ENCODE measurements at places on chromosomes 5 and 9.

DNA sequence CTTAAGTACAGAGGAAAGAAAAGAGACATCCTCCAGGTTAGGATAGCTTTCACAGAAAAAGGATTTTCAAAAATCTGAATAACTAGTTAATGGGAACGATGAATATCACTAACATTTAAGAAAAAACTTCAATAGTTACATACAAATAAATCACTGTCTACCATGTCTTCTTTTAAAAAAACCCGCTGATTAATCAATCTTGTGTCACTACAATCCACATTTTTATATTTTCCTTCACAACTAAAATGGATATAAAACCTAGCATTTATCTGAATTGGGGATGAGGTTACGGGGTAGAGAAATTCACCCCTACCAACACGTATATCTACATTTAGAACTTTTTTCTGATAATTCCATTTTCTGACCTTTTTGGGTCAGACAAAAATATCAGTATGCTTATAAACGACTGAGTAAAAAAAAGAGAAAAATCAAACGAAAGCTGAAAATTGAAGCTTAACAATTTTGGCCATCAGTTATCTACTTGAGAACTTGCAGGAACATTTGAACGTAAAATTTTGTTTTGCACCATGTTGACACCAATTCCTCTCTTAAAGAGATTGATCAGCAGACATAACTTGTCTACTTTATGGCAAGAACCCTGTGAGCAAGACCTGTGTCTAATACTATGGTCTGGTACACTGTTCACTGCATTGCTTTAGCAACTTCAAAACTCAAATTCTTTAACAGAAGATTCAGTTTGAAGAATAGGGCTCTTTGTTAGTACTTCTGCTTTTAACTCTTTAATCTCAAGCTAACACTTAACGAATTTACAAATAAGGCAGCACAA lies 4.8 kb downstream of the NR3C1 start:
- no peak for DNase-seq

DNA sequence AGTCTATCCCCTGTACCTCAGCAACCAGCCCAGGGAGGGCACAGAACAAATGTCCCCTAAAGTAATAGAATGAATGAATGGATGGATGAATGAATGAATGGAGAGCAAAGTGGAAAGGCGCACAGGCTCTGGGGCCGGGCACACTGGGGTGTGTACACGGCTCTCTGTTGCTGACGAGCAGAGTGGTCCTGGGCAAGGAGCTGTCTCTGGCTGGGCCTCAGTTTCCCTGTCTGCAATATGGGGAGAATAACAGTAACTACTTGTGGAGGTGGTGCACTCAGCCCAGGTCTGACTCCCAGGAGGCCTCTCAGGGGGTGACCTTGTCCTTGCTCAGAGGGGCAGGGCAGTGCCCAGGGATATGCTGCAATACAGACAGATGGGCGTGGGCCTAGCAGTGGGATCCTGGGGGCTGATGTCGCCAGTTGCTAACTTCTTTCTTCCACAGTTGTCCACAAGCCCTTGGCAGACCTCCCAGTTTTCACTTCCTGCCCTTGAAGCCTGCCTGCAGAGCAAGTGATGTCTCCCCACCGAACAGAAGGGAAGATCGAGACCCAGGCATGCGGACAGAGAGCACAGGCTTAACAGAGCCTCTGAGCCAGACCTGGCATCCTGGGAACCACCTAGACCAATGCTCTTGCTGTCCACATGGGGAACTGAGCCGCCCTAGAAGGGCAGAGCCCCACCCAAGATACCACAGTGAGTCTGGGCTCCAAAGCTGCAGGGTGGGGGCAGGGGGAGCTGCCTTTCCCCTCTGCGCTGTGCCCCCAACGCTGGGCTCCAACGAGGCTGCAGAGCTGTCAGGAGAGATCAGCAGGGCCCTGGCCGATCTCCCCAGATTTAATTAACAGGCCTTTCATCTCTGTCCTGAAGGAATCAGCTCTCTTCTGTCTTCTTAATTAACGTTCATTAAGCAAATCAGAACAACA lies 13.6 kb upstream of the LAMC3 start:
- no peak for DNase-seq

- DNase-seq, result no peak
Measured at GRCh38 chr5:178104492-178104891, 8.8 kb upstream of the N4BP3 start.

DNA sequence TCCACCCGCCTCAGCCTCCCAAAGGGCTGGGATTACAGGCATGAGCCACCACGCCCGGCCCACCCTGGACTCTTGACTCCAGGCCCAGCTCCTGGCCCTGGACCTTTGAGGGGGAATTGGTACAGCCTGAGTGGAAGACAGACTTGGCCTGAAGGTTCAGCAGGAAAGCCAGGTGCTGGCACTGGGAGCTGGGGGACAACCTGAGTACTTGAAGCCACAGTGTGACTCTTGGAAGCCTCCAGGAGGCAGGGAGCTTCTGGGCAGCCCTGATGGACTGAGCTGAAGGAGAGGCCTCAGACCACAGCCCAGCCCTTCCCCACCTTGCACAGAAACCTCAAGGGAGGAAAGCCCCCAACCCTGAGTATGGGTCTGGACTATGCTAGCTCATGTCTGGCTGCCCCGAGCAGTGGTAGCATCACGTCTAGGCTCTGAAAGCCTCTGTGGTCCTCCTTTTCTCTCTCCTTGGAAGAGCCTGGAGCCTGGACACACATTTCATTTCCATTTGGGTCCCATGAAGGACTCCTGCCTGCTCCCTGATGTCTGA lies 54.1 kb downstream of the RASGEF1C start:
- no peak for DNase-seq

DNA sequence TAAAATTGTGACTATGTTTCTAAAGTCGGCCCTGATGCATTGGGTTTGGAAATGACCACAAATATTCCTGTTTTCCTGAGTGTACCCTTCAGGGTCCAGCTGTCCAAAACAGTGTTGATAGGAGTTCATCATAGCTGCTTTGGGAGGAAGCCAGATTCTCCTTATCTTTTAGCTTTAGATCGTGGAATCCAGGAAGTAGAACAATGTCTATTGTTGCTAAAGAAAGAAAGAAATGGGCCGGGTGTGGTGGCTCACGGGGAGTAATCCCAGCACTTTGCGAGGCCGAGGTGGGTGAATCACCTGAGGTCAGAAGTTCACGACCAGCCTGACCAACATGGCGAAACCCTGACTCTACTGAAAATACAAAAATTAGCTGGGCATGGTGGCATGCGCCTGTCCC lies 9.5 kb downstream of the CAVIN4 start:
- no peak for DNase-seq

DNA sequence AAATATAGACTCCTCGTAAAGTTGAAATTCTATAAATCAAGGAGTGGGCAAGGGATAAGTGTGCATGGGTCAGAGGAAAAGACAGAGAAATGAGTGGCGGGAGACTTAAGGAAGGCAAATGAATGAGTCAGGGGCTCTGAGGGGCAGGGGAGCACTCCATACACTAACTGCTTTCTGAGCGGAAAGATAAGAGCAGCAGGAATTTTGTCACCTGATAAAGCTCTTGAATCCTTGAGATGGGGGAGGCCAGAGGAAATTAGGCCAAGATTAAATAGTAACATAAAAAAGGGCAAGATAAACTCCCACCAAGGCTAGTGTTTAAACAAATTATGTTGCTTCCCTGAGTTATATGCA lies 191.0 kb upstream of the S1PR3 start:
- DNase-seq, result no peak

- DNase-seq, result peak; percentile 33
Measured at GRCh38 chr9:74960561-74960960, 7.8 kb upstream of the C9orf40 start.

DNA sequence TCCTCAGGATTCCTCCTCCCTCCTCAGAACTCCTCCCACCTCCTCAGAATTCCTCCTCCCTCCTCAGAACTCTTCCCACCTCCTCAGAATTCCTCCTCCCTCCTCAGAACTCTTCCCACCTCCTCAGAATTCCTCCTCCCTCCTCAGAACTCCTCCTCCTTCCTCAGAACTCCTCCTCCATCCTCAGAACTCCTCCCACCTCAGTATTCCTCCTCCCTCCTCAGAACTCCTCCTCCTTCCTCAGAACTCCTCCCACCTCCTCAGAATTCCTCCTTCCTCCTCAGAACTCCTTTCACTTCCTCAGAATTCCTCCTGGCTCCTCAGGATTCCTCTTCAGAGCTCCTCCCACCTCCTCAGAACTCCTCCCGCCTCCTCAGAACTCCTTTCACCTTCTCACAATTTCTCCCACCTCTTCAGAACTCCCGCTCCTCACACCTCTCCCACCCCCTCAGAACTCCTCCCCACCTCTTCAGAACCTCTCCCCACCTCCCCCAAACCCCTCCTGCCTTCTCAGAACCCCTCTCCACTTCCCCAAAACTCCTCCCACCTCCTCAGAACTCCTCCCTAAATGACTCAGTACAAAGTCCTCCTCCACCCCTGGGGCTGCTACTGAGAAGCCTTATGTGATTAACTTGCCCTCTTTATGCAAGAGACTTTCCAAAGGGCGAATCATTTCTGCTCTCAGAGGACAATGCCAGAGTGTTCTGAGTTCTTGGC lies 23.2 kb downstream of the SLC46A2 start:
- DNase-seq, result peak; percentile 68

- no peak for DNase-seq
Measured at GRCh38 chr5:148259288-148259687, 9.3 kb upstream of the SPINK13 start.

DNA sequence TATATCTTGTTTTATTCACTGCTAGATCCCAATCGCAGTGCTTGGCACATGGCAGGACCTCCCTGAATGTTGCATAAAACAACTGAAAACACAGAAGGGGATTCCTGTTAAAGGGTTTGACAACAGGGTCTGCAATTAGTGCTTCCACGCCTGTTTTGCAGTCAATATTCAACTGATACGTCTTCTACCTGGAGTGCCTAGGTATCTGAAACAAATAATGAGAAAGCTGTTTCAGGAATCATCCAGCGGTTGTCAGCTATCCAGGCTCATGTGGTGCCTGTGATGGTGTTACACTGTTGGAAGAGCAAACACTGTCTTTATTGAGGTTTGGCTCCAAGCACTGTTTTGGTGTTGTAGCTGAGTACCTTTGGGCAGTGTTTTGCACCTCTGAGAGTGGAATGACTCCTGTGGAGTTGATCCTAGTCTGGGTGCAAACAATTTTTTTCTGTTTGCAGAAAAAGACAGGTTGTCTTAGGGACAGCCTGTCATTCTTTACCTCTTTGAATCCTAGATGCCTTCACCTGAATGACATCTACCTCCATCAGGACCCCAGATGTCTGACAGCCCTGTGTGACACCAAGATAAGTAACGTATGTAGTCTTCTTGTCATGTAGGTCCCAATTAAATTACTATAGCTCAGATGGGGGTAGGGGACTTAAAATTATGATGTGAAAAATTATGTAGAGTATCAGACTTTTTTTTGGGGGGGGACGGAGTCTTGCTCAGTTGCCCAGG lies 14.8 kb upstream of the MATR3 start:
- DNase-seq, result no peak

DNA sequence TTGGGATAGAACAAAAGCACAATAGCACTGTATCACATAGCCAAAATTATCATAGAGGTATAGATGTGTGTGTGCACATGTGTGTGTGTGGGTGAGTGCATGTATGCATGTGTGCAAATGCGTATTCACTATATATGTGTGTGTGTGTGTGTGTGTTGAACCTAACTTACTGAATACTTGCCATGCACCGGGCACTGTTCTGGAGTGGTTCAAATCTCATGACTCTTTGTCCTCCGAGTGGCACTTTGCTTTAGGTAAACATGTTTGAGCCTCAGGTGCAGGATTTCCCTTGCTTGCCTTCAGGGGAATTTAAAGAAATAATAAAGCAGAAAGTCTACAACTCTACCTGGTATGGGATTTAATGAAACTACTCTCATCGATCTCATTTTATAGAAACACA lies 183.5 kb upstream of the GDNF start:
- no peak for DNase-seq

GRCh38 chr9:127833555-127833954 lies 20.9 kb downstream of the ENG start:
- peak; percentile 20 for DNase-seq

DNA sequence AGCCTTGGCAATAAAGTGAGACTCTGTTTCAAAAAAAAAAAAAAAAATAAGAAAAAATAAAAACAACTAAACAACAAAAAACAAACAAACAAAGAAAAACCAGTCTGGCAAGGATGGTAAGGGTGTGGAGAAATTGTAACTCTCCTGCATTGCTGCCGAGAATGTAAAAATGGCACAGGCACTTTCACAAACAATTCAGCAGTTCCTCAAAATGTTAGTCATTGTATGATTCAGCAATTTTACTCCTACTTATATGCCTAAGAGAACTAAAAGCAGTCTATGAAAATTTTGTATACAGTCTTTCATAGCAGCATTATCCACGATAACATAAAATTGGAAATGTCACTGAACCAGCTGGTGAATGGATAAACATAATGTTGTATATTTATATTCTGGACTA lies 280.4 kb downstream of the CDH9 start:
- no peak for DNase-seq

- DNase-seq, result no peak
Measured at GRCh38 chr5:104170926-104171325, 608.3 kb upstream of the NUDT12 start.

DNA sequence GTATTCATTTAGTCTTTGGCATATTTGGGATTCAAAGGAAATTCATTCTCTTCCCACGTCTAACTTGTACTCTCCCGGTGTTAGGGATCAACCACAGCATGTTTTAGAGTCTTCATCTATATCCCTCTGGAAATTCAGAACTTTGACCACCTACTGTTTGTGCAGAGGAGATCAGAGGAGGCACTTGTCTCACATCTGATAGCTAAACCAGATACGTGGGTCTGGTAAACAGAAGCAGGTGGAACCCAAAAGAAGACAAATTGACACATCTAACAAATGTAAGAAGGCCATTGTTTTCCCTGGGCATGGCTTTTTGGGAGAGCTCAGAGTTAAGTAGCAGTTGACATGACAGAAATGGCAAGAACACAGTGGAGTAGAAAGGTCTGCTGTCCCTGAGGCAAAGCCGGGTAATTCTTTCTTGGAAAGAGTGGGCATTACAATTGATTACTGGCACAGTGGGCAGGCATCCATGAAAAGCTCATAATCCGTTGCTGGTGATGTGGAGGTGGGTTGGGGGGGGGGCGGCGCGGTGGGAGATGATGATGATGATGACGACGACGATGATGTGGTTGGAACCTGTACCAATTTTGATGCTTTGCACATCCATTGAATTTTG lies 27.5 kb downstream of the PIP5K1B start:
- DNase-seq, result no peak

DNA sequence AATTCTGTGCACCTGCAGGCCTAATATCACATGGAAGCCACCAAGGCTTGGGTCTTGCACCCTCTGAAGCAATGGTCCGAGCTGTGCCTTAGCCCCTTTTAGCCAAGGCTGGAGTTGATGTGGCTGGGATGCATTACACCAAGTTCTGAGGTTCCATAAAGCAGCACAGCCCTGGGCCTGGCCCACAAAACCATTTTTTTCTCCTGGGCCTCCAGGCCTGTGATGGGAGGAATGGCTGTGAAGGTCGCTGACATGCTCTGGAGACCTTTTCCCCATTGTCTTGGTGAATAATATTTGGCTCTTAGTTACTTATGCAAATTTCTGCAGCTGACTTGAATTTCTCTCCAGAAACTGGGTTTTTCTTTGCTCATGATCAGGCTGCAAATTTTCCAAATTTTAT lies 167.3 kb downstream of the HTR1A start:
- no peak for DNase-seq
